Stimulated activated CD8-positive, alpha-beta memory T cell treated with anti-CD3 and anti-CD28 coated beads, Interleukin-2, amount 100 ng/mL, for 1 hour (primary cell): ENCODE measurements at places on chromosomes 3 and 15.

DNA sequence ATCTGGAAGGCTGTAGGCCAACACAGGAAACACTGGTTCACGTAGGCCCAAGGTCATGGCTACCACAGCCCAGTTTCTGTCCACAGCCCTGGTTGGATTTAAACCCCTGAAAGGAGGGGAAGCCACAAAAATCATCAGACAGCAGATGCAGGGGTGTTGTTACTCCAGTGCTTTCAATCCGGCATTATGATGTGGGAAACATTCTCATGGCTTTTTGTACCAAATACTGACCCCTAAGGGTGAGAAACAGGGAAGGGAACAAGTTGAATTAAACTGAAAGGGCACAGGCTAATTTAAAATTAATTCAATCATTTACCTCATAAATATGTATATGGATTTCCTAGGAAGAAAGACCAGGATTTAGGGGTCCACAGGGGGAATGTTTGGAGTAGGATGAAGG is 375.6 kb downstream of the CTNNB1 start:
- DNase-seq: no peak

GRCh38 chr3:53604232-53604631 is 109.8 kb downstream of the CACNA1D start:
- DNase-seq: no peak

DNA sequence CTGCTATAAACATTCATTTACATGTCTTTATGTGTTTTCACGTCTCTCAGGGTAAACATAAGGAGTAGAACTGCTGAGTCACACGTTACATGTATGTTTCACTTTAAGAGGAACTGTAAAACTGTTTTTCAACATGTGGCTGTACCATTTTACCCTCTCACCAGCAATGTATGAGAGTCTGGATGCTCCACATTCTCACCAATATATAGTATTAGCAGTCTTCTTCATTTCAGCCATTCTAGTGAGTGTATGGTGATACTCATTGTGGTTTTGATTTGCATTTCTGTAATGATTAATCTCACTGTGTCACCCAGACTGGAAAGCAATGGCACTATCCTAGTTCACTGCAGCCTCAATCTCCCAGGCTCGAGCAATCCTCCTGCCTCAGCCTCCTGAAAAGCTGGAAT is 37.1 kb downstream of the PHC3 start:
- no peak for DNase-seq

DNA sequence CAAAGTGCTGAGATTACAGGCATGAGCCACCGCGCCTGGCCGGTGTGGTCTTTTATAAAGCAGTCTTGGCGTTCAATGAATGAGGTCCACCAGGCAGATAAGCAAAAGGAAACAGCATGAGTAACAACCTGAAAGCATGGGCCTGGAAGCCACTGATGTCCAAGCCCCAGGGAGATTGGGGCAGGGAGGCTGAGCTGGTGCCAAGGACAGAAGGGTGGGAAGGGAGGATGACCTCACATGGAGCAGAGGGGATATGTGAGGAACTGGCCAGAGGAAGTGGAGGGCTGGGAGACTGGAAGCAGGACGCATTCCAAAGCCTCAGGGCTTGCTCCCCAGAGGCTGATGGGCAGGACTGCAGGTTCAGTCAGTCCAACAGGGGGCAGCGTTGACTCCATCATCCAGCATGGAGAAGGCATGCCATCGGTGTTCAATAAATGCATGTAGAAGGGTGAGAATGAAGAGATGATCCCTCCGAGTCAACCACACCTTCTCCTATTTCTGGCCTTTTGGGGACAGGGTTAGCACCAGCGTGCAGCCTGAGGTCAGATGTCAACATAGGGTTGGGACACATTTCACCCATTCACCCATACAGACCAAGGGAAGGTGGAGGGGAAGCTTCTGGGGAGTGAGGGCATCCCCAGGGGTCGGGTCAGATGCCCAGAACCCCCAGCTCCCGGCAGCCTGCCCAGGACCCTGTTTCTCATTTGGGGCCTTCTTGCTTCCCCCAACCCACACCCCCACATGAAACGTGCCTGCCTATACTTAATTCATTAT is 14.8 kb downstream of the MYL3 start:
- no peak for DNase-seq

DNA sequence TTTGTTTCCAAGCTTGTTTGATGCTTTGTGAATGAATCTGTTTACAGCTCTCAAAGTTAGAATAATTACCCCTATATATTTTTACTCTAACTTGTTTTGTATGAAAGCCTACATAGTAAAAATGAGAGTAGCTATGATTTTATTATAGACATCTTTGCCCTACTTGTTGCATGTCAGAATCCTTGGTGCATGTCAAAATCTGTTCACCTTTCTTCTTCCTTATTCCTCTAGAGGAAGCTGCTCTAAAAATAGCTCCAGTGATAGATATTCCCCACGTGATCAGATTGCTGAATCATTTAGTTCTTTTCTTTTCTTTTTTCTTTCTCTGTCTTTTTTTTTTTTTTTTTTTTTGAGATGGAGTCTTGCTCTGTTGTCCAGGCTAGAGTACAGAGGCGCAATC is 39.8 kb downstream of the LRRC49 start:
- no peak for DNase-seq

- DNase-seq: no peak
Observed at GRCh38 chr15:99487337-99487730, 78.5 kb upstream of the MEF2A start.

GRCh38 chr3:45337839-45338470 is 50.4 kb upstream of the LARS2 start:
- no peak for DNase-seq

GRCh38 chr3:115912372-115912771 is 289.1 kb downstream of the GAP43 start:
- no peak for DNase-seq

DNA sequence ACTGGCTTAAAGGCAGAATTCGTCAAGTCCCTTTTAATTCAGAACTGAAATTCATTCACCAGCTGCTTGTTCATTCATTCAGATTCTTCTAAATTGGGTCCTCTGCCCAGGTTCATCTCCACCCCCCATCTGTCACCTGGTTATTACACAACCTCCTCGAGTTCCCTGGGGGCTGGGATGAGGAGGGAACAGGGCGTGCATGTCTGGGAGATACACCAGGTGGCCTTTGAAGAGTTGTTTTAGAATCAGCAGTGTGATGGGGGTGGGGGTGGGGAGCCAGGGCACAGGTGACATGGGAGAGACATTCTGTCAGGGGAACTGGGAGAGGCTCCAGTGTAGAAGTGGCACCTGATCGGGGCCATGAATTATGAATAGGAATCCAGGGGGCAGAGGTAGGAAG is 8.2 kb downstream of the SNX33 start:
- no peak for DNase-seq

- no peak for DNase-seq
Observed at GRCh38 chr3:22349215-22349851, 598.3 kb upstream of the ZNF385D start.

DNA sequence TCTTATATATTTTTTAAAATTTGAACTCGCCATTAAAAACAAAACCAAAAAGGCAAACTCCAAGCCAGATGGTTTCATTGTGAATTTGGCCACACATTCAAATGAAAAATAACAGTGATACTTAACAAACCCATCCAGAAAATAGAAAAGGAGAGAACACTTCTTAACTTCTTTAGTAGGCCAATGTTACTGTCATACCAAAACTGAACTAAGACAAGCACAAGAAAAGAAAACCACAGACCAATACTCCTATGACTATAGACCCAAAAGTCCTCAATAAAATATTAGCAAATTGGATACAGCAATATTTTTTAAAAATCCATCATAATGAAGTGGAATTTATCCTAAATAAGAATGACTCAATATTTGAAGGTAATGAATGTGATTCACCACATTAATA is 73.5 kb upstream of the ALDH1A3 start:
- DNase-seq: no peak

DNA sequence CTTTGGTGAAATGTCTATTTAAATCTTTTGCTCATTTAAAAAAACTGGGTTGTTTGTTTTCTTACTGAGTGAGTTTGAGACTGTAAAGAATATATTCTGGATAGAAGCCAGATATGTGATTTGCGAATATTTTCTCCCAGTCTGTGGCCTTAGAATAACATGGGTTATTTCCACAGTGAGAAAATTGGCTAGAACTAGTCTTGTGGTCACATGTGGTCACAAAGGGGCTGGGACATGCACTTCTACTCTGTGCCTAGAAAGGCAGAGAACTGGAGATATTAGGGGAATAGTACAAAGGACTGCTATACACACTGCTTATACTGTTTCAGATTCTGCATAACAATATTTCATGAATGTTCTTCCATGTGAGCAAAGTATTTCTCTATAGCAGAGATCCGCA is 79.9 kb upstream of the RGMA start:
- DNase-seq: no peak
